Activated T-cell treated with anti-CD3 and anti-CD28 coated beads, Interleukin-2, amount 50 U/mL, for 72 hours (primary cell): ENCODE measurements at places on chromosomes 2 and 18.
A peak's percentile ranks its signal among the peaks of the same experiment; 100 is the strongest.

DNA sequence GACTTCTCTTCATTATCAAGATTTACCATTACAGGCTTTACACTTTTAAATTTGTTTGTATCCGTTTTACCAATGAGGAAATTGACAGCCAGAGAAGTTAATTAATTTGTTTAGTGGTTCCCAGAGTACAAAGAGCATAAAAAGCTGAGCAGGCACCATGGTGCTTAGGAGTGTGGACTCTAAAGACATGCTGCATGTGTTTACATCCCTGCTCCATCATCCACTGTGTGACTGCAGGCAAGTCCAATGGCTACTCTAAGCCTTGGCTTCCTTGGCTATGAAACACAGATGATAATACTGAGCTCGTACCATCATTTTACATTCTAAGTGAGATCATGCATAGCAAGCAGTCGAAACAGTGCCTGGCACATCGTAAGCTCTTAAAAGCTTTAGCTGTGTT is 108.0 kb upstream of the SLC35G4 start:
- no peak for DNase-seq

DNA sequence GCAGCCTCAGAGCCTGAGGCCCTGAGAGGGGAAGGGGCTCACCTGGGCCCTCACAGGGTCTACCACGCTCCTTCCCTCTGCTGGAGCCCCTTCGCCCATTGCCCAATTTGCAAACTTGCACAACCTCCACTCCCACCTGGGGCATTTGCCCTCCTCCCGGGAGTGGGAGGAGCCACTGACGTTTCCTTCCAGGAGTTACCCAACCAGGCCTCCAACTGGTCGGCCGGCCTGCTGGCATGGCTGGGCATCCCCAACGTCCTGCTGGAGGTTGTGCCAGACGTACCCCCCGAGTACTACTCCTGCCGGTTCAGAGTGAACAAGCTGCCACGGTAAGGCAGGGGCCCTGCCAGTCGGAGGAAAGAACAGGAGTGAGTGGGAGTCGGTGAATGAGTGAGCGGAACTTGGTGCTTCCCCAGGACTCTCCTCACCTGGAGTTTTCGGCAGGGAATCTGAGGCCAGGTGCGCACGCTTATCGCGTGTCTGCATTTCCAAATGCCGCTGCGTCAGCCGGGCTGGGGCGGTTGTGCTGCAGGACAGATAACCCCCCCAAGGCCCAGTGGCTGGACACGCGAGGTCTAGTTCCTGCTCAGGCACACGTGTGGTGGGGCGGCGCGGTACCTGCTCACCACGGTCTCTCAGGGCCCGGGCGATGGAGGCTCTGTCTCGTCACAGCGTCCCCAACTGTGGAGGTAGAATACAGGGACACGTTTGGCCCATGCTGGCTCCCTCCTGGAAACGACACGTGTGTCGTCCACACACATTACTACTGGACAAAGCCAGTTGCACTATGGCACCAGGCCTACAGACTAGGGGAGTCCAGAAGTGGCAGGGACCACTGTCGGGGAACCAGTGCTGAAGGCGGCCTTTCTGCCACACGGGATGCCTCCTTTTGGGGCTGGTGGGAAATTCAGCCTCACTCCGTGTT is 11.7 kb downstream of the ANO7 start:
- no peak for DNase-seq

DNA sequence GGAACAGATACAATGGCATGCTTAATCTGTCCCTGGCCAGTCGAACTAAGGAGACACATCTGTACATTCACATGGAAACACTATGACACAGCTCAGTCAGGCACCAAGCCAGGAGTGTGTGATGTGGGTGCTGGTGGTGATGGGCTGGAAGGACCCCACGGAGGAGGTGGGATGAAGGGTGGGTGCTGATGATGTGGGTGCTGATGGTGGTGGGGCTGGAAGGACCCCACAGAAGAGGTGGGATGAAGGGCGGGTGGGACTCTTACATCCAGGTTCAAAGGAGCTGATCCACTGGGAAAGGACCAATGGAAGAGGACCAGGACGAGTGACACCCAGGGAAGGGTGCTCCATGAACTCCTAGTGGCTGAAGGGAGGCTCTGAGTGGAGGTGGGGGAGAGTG is 34.8 kb upstream of the ACAA2 start:
- no peak for DNase-seq

DNA sequence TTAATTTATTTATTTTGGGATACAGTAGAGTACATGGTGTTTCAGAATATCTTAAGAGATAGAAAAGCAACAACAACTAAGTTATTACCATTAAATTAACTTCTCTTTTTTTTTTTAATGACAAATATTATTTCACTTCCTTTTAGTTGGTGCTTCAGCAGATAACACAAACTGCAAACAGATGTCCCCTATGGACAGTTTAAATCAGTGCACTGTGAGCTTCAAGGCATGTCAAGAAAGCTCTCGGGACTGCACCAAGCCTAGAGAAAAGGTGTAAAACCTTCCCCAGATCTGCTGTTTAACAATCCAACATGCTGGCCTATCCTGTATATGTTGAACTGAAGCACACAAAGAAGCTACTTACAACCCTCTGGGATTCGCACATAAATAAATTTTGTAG is 122.7 kb downstream of the TCF4 start:
- DNase-seq: no peak

GRCh38 chr18:52844323-52844722 is 504.3 kb downstream of the DCC start:
- no peak for DNase-seq

- DNase-seq: no peak
These were observed 33.4 kb upstream of the ITGA6 start for GRCh38 chr2:172394002-172394401.

DNA sequence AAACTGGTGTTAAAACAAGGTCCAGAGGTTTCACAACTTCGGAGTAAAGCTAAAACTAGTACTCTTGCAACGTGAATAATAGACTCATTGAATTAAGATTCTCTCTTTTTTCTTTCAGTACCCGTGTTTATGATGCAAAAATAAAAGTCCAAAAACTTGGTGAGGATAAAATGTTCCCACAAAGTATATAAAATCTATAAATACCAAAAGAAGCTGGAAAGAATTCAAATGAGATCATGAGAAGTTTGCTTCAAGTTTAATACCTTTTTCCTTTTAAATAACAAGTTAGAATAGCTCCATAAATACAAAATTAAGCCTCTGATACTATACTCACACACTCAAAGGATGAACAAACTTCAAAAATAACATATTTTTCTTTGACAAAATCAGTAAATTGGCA is 34.0 kb downstream of the METTL4 start:
- no peak for DNase-seq

GRCh38 chr2:191664823-191665677 is 12.9 kb upstream of the NABP1 start:
- no peak for DNase-seq

DNA sequence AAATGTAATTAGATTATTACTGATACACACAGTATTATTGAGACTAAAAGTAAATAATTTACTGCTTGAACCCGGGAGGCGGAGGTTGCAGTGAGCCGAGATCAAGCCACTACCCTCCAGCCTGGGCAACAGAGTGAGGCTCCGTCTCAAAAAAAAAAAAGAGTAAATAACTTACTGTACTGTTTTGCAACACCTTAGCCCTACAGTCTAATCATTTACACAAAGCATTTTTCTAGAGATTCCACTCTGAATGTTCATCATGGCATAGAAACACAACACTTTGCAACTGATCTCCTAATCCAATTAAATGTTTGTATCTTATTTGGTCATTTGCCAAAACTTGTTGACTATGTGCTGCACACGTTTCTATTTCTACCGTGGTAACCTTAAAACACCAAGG is 23.4 kb upstream of the RMP24 start:
- no peak for DNase-seq

DNA sequence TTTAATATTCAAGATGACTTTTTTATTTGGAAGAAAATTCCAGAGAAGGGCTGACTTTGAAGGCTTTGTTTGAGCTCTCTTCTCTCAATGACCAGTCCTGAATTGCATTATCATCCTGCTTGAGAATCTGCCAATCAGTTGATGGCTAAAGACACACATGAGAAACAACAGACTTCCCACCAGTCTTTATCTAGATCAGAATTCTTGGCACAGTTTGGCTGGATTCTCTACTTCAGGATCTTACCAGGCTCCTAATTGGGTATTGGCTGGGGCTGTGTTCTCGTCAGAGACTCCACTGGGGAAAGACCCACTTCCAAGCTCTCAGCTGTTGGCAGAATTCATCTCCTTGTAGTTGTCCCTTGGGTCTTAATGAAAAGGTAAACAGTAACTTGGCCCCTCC is 86.0 kb downstream of the WDSUB1 start:
- DNase-seq: no peak

- DNase-seq: no peak
These were observed 471.8 kb upstream of the NRP2 start for GRCh38 chr2:205210494-205210893.

GRCh38 chr2:69916106-69916505 is 1.2 kb downstream of the MXD1 start:
- no peak for DNase-seq

DNA sequence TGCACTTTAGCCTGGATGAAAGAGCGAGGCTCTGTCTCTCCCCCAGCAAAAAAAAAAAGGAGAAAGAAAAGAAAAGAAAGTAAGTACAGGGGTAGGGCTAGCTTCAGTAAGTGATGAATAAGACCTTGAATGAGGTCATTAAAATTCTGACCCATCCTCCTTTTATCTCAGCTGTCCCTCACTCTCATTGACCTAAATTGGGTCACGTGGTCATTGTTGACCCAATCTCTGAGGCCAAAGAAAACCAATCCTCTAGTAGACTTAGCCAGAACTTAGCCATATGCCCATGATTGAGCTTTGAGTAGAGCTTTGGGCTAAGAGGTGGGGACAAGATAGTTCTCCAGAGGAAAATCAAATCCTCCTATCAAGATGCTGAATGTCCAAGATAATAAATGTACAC is 149.3 kb downstream of the PDE11A start:
- no peak for DNase-seq

DNA sequence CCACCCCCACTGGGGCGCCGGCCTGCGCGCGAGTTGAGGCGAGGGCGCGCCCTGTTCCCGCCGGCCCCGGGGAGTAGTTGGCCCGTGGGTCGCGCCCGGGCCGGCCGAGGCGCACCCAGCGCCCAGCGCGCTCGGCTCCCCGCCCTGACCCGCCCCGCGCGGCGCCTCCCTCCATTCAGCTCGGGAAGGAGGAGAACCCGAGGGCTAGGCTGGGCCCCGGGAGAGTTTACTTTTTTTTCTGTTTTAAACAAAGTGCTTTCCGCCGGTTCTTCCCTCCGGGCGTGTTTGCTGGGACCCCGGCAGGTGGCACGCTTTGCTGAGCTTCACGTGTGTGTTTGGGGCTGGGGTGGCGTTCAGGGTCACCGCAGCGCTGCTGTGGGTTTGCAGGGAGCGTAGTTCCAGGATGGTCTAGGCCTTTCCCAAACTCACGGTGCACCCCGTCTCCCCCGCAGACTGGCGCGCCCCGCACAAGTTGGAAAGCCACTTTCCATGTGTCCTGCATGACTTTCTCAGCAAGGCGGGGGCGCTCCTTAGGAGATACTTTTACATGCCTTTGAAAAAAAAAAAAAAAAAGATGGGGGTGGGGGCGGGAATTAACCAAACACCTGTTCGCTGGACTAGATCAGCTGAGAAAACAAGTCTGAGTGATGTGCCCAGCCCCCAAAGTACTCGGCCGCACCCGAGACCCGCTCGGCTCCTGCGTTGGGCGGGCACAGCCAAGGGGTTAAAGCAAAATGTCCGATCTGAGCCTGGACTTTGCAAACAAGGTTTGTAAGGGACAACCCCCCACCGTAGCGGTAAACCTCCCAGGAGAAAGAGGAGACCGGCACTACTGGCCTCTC is 825 bp downstream of the ITGA6 start:
- peak; percentile 55 for DNase-seq

GRCh38 chr2:229032608-229033234 is 238.4 kb downstream of the PID1 start:
- no peak for DNase-seq

DNA sequence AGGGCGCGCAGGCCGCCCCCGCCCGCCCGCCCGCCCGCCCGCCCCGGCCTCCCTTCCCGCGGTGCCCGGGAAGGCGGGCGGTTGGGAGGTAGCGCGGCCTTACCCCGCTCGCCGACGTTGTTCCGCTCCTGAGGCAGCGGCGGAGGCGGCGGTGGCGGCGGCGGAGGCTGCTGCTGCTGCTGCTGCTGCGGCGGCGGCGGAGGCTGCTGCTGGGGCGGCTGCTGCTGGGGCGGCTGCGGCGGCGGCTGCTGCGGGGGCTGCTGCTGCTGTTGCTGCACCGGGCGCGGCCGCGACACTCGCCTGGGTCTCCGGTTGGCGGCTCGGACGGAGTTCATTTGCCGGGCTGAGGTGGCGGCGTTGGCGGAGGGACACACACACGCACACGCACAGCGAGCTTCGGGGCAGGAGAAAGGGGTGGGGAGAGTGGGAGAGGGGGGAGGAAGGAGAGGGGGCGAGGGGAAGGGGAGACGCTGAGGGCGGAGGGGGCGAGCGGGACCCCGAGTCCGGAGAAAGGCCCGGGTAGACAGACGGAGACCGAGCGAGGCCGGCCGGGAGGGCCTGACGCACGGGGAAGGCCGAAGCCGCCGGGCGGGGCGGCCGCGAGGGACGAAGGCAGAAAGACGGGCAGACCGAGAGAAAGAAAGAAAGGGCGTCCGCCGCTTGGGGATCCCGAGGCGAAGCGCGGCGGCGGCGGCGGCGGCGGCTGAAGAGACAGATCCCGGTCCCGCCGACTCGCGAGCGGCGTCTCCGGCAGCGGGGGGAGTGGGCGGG is 727 bp downstream of the FBXO11 start:
- DNase-seq: peak; percentile 69

DNA sequence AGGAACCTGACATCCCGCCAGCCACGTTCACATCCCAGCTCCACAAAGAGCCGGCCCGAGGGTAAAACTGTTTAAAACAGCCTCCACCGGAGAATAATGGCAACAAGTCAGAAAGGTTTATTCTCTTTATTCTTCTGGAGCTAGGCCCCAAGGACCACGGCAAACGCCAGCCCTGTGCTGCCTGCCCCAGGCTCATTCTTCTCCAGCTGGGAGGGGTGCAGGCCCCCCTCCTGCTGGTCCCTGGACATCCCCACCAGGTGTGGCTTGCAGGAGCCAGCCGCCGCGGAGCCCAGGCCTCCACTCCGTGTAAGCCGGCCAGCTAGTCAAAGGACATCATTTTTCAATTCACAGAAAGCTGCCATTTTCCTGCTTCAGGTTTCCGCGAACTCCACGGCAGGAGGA is 65.8 kb upstream of the SALL3 start:
- no peak for DNase-seq

GRCh38 chr2:28637066-28638047 is 114.3 kb upstream of the PPP1CB start:
- no peak for DNase-seq

DNA sequence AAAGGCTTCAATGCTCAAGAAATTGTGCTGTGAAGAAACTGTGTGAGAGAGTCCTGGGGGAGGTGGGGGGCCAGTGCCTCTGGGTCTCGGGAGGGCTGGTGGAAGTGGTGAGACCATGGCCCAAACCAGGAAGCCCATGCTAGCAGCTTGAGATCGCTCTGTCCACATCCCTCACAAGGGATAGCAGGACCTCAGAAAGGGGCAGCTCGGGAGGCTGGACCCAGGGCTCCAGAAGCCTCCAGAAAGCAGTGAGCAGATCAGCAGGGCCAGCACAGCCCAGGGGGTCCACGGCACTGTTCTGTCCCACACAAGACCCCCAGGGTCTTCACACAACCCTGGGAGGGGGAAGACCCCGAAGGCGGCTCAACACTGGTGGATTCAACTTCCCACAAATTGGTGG is 24.1 kb downstream of the ST8SIA5 start:
- DNase-seq: no peak
